ENCODE measurements at places on chromosomes 12 and 14.
A peak's percentile ranks its signal among the peaks of the same experiment; 100 is the strongest.

DNA sequence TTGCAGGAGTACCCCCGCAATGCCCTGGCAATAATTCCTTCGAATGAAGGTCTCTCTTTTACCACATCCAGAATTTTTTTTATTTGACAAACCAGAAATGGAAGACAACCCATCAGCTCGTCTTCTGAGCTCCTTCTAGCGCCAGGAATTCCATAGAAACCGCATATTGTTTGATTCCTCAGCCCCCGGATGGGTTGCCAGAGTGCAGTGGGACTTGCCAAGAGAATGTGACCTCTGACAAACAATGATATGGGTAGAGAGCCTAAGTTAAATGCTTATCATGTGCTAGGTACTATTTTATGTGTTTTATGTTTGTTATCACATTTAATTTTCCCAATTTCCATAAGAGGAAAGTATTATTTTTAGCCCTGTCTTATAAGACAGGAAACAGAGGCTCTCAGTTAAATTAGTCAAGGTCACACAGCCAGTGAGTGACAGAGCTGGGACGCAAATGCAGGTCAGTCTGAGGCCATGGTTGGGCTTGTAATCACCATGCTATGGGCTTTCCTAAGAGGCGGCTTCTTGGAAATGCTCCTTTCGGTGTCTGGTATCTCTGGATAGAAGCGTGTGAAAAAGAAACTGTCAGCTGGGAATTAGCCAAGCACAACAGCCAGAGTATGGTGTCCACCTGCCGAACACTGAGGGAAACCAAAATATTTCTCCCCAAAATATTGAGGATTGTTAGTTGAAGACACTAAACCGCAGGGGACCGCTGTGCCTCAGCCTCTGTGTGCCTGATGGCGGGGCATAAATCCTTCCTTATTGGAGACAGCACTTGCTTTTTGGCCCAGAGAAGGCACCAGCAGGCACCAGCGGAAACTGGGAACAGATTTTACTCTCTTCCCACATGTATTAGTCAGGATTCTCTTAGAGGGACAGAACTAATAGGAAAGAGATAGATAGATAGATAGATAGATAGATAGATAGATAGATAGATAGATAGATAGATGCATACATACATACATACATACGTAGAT is 29.4 kb upstream of the ETFBKMT start:
- no peak for DNase-seq

DNA sequence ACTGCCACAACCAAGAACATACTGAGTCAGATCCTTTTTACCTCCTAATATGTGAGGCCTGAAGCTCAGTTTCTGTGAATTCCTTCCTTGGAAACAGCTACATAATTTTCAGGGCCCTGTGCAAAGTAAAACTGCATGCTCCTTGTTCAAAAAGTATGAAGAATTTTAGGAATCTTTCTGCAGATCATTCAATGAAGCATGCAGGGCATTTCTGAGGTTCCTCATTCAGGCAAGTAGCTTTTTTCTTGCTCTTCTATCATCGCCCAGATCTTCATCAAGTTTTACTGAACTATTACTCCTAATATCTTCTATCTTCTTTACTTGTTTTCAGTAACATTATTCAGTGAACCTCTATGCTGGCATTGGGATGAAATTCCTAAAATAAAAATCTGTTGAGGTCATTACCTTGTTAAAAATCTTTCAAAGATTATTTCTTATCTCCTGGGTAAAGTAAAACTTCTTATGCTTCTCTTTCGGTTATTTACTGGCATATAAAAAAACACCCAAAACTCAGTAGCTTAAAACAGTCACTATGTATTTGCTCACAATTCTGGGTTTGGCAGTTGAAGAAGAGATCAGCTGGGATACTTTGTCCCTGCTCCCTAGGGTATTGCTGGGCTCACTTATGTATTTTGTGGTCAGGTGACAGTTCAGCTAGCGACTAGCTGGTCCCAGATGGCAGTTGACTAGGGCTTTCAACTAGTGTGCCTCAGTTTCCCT is 42.6 kb upstream of the KRR1 start:
- DNase-seq, result no peak

- DNase-seq, result no peak
These were observed 6.8 kb downstream of the SIX1 start for GRCh38 chr14:60642270-60643140.

- DNase-seq, result no peak
These were observed 31.5 kb upstream of the KRR1 start for GRCh38 chr12:75542942-75543341.

DNA sequence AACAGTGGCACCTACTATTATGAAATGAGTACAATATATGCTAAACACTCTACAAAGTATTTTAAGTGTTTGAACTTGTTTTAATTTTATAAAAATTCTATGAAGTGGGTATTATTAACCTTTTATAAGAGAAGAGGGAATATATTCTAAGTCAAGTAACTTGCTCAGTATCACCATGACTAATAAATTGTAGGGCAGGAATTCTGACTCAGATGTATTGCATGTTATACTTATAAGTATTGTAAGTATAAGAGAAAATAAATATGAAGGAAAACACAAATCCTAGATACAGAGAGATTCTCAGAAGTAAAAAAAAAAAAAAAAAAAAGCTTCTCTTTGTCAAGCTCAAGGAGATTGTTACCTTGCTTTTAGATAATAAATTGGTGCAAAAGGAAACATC is 893.2 kb downstream of the SLC16A7 start:
- no peak for DNase-seq

GRCh38 chr14:99698642-99699041 is 14.5 kb downstream of the CYP46A1 start:
- no peak for DNase-seq

DNA sequence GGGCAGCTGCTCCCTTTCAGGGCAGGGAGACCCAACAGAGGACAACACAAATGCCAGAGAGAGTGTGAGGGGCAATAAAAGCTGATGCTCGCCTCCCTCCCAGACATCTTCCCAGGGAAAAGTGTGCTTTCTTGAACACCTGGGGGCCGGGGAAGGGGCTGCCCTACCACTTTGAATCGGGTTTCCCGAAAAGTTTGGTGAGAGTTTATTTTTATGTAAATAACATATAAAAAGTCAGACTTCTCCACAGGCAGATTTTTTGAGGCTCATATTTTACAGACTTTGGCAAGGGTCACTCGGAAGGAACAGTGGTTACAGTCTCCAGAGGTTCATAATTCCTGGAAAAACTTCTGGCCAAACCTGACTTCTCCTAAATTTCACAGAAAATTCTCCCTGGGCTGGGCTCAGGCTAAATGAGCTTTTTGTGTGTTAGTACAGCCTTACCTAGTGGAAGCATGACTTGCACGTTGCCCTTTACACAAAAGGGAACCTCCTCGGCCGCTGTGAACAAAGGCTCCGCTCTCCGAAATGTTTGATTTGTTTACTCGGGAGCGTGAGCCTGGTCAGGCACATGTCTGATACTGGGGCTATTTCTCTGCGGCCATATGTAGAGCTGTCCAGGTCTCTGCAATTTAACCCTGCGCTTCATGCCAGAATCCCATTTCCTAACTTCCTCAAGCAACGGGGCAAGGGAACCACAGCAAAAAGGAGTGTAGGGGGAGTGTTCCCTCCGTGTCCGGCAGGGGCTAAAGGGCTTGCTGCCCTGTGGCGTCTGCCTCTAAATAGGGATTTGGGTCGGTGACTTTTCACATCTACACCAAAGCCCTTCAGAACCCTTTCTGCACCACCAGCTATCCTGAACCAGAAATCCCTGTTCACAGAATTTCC is 3.4 kb downstream of the RTL1 start:
- DNase-seq, result no peak

DNA sequence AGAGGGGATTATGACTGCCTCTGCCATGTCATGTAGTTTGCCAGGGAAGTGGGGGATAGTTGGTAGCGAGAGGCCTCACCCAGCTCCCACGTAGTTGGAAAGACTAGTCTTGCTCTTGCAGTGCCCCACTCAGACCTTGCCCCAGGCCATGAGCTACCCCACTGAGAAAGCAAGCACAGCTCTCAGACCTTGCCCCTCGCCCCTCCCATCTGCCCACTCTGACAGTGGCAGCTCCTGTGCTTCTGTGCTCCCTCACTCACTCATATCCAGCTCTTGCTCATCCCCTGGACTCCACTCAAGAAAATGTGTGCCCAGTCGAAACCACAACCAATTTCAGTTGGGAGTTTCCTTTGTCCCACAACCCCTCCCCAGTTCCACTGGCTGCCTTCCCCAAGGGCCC is 55.5 kb upstream of the BDKRB2 start:
- DNase-seq, result no peak

GRCh38 chr12:49292729-49293055 is 2.3 kb upstream of the PRPH start:
- no peak for DNase-seq

DNA sequence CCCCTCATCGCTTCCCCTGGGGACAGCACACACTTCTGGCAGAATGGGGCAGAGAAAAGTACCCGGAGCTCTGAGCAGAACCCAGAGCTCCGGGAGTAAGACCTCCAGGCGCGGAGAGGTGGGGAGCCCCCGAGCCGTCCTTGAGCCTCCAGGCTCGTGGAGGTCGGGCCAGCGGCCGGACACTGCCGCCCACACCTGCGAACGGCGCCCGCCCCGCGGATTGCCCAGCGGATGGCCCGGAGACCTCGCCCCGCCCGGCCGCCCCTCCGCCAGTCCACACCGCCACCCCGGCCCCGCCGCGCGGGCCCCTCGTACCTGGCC is 344 bp downstream of the SPTLC2 start:
- no peak for DNase-seq

DNA sequence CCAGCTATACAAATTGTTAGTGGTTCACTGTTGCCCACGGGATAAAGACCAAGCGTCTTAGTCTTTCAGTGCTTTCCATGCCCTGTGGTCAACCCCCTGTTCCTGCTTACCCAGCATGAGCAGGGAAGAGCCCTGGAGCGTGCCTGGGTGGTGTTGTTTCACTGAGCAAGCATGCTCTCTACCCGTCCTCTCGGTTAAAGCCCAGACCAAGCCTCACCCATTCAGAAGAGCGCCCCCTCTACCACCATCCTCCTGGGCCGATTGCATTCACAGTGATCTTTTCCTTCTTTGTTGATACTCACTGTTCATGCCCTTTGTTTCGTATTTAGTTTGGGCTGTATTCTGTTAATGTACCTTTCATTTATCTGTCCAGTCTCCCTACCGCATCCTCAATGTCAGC is 25.1 kb downstream of the DYRK4 start:
- DNase-seq, result no peak

GRCh38 chr14:104647467-104648043 is 41.9 kb upstream of the INF2 start:
- no peak for DNase-seq

DNA sequence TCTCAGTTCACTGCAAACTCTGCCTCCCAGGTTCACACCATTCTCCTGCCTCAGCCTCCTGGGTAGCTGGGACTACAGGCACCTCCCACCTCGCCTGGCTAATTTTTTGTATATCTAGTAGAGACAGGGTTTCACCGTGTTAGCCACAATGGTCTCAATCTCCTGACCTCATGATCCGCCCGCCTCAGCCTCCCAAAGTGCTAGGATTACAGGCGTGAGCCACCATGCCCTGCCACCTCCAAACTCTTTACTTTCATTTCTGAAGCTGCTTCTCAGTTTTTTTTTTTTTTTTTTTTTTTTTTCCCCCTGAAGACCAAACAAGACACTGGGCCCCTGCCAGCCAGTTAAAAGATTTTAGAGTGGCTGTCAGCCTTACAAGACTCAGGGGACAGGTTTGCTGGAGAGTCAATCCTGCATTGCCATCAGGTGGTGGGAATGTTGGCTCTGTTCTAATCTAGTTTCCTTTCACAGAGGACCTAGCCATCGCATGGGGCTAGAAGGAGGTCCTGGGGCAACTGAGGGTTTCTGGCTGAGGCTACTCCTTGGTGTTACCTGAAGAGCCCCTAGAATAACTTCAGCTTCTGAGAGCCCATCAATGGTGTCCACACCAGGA is 37.4 kb upstream of the HIGD1C start:
- DNase-seq, result no peak

GRCh38 chr12:94207849-94208621 is 59.7 kb downstream of the PLXNC1 start:
- peak; percentile 63 for DNase-seq

DNA sequence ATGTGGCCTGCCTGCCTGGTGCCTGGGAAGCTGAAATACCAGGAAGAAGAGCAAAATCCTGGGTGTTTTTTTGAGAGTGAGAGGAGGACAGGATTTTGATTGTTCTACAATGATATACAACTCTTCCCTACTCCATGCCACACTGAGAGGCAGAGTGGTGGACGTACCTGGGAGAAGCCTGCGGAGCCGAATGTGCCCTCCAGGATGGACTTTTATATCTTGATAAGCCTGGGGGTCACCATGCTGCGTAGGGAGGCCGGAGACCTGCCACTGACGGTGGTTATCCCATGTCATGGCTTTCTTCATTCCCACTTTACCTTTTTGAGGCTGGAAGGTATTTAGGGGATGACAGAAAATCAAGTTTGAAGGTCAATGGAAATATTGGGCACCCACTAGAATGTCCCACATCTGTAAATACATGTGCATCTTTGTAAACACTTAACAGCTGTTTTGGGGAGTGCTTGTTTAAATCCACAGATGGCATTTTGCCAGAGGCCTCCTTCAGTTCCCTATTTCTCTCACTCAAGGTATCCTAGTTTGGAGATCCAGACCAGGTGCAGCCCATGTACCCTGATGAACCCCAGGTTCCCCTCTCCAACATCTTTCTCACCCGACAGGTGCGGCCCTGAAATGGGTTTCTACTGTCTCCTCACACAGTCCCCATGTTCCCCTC is 1.1 kb upstream of the GLT1D1 start:
- no peak for DNase-seq

DNA sequence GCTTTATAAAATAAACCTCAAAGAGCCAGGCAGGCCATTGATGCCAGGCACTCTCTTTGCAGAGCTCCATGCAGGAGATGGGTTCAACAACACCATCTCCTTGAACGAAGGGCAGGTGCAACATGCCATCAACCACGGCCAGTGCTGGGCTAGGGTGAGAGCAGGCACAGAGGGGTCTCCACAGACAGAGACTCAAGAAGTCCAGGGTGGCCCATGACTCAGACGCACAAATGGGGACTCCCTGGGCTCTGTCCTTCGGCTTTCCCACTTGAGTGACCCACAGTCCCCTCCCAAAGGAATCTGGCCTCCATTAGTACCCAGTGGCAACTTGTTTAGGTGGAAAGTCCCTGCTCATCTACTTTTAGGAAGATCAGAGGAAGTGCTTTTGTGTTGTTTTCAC is 124.4 kb upstream of the PZP start:
- no peak for DNase-seq
